ENCODE measurements at places on chromosomes 3 and 15.

DNA sequence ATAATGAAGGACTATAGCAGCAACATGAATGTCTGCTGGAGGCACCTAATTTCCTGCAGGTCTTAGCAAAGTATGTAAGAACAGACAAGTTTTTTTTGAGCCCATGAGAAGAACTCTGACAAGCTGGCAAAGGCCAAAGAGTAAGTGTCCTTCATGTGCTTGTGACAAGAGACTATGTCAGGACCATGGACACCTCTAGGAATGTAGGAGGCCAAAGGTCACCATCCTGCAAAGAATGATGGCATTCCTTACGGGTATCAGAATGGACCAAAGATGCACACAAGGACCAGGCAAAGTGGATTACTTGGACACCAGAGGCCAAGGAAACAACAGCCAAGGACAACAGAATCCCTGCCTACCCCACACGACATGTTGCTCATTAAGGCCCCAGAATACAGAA lies 858.5 kb upstream of the CFAP20DC start:
- DNase-seq, result no peak

DNA sequence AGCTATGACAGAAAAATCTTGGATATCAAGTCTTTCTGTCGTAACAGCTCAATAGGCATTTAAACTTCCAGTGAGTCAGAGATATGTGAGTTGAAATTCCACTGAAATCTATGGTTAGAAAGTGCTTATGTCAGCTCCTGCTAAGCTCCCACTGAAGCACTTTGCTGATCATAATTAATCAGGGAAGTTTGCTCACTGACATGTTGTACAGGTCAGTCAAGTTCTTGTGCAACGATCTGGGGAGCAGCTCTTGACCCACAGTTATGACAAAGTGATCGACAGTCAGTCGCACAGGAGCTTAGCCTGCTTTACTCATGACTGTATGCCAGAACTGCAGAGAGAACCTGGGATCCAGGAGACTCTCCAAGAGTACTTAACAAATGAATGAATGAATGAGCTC lies 453.5 kb downstream of the SOX2 start:
- DNase-seq, result no peak

- no peak for DNase-seq
Measured at GRCh38 chr3:155362808-155363689, 69.6 kb upstream of the STRIT1 start.

DNA sequence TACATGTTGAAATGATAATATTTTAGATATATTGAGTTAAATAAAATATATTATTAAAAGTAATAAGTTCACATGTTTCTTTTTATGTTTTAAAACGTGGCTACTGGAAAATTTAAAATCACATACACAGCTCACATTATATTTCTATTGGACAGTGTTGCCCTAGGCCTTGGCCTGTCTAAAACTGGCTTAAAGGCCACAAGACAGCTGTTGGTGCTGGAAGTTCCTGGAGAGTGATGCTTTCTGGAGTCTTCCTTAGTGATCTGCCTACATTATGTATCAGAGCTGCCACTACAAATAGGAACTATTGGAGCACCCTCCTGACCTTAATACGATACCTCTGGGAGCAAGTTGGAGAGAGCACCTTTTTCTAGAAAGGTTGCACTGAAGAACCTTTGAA lies 254.1 kb upstream of the C2CD4B start:
- DNase-seq, result no peak

- DNase-seq, result no peak
Measured at GRCh38 chr3:10808974-10809373, 7.1 kb upstream of the SLC6A11 start.

GRCh38 chr3:129593595-129594339 lies 12.7 kb downstream of the PLXND1 start:
- DNase-seq, result no peak

DNA sequence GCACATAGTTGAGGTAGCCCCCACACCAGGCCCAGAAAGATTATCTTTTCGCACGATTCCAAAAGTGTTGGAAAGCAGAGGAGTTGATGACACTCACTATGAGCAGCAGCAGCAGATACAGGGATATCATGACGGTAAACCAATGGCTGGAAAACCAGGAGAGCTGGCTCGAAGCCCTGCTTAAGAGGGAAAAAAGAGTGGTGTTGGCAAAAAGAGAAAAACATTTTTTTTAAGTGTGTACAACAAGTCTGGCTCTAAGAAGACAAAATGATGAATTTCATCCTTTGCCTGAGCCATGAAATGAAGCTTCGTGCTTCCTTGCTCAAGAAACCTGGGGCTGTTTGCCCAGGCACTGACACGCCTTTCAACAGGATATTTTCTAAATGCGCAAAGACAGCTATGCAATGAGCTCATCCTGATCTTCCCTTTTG lies 27.3 kb downstream of the PARP16 start:
- no peak for DNase-seq

- peak; percentile 20 for DNase-seq
Measured at GRCh38 chr3:159322322-159322939, 520.6 kb downstream of the MFSD1 start.

DNA sequence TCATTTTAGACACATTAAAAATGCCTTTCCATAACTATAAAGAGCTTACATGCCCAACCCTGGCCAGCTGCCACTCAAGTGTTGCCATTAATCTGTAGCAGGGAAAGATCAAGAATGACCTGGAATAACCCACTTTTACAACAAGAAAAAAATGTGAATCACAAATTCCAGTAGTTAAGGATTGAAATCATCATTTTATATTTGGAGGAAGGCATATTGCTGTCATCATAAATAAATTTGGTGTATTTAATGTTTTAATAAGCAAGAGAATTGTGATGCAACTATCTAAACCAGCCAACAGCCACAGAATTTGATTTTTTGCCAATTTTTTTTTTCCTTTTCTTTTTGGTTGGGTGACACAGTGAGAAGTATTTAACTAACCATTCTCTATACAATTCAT lies 240.0 kb upstream of the SEMA6D start:
- DNase-seq, result no peak

GRCh38 chr15:25743548-25744275 lies 119.4 kb downstream of the ATP10A start:
- DNase-seq, result no peak

GRCh38 chr3:149575213-149575960 lies 82.4 kb downstream of the WWTR1 start:
- peak; percentile 13 for DNase-seq

- no peak for DNase-seq
Measured at GRCh38 chr3:74119221-74119620, 494.5 kb upstream of the PDZRN3 start.

- DNase-seq, result no peak
Measured at GRCh38 chr3:185279587-185280138, 25.8 kb upstream of the EHHADH start.

- no peak for DNase-seq
Measured at GRCh38 chr15:65558336-65558735, 28.1 kb downstream of the HACD3 start.

DNA sequence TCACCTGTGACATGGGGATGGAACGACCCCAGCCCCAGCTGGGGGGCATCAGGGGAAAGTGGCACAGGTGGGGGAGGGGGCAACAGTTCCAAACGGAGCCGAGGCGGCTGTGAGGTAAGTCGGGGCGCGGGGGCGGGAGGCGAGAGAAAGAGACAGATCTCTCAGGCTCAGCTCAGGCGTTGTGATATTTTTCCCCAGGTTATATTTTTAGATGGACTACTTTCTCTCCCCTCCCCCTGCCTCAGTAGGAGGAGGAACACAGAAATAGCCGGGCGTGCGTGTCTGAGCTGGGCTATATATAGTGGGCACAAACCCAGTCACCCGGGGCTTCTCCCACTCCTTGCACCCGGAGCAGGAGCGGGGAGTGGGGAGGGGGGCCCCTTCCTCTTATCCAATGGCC lies 91.0 kb upstream of the LINGO1 start:
- no peak for DNase-seq

GRCh38 chr15:29959384-29960137 lies 123.2 kb upstream of the GOLGA8J start:
- DNase-seq, result no peak

- DNase-seq, result no peak
Measured at GRCh38 chr3:133644768-133645167, 17.0 kb downstream of the TOPBP1 start.

DNA sequence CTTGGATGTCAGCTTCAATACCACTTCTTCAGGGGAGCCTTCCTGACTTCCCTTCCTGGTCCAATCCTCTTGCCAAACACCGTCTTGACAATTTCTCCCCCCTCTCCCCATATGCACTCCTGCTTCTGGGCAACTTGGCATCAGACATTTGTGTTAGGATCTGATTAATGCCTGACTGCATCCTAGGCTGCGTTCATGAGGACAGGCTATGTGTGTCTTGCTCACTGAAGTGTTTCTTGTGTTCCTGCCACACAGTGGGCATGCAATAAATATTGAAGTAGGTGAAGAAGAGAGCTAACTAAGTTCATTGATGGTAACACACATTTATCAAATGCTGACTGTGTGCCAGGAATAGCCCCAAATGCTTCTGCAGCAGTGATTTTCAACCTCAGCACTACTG lies 36.4 kb upstream of the WNT5A start:
- DNase-seq, result no peak

DNA sequence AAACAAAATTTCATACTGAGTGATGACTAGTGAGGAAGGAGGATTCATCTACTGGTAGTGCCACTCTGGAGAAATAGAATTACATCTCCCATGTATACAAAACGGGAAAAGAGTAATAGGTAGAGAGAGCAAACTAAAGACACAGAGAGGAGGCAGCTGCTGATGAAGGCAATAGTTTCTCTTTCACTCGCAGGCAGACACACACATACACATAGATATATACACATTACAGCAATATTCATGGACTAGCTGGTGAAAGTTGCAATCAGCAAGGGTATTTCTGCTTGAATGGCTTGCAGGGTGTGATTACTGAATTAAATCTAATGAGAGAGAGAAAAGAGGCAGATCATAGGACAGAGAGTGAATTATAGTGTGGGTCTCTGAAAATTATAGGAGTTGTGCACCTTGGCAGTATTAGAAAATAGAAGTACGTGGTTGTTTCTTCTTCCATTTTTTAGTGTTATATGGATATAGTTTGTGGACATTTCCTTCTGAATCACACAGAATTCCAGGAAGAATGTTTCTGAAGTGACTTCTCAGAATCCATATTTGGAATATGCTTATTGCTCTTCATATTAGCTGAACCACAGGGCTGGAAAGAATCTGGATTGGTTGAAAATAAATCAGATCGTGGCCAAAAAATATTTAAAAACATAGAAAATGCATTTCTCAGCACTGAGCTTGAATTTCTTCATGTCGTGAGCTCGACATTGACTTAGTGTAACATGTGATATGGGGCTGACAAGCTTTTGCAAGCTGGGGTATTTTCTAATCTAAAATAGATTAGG lies 991.2 kb downstream of the TUSC7 start:
- no peak for DNase-seq

DNA sequence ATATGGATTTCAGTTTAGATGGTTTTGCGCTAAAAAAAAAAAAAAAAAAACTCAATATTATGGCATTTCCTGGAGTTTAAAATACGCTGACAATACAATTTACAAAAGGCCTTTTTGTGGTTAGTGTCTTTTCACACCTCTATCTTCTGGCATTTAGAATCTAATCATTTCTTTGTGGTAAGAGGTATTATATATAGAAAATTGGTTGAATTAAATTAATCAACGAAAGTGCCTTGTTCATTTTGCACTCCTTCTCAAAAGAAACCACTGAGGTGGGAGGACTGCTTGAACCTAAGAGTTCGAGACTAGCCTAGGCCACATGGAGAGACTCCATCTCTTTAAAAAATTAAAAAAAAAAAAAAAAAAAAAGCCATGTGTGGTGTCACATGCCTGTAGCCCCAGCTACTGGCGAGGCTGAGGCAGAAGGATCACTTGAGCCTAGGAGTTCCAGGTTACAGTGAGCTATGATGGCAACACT lies 90.0 kb upstream of the ICE2 start:
- DNase-seq, result no peak

DNA sequence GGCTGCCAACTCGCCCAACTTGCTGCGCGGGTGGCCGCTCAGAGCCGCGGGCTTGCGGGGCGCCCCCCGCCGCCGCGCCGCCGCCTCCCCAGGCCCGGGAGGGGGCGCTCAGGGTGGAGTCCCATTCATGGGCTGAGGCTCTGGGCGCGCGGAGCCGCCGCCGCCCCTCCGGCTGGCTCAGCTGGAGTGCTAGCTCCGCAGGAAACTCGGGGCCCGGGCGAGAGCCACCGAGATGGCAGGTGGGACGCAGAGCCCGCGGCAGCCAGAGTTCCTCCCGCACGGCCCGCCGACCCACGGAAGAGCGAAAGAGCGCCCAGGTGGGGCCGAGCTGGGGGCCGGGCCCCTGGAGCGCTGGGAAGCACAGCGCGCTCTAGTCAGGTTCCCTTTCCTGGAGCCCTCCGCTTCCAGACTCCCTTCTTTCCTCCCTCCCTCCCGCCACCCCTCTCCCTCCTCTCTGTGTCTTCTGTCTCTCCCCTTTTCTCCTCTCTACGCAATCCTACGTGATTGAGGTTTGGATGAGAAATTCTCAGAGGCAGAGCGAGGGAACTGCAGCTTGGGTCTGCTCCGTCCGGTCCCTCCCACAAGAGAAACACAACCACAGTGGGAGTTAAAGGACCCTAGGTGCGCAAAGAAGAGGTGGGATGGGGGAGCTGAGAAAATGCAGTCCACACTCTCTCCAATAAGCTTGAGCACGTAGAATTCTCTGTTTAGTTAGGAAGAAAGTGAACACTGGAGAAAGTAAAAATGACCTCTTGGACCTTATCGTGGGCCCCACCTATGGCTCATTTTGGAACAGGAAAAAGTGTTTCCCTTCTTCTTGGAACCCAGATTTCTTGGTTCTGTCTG lies 317.3 kb downstream of the FGF12 start:
- DNase-seq, result peak; percentile 18

DNA sequence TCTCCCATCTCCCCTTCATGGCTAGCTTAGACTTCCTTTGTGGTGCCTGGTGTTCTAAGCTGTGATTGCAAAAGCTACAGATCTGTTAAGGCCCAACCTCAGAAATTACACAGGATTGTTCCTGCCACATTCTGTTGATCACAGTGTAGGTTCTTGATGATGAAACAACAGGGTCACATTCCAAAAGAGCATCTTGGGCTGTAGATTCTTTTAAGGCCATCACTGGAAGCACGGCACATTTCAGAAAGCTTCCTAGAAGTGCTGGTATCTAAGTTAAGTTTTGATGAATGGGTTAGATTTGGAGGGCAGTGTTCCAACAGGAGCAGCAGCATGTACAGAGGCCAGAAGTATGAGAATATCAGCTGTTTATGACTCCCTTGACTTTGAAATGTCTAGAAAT lies 107.5 kb upstream of the SKOR1 start:
- no peak for DNase-seq

DNA sequence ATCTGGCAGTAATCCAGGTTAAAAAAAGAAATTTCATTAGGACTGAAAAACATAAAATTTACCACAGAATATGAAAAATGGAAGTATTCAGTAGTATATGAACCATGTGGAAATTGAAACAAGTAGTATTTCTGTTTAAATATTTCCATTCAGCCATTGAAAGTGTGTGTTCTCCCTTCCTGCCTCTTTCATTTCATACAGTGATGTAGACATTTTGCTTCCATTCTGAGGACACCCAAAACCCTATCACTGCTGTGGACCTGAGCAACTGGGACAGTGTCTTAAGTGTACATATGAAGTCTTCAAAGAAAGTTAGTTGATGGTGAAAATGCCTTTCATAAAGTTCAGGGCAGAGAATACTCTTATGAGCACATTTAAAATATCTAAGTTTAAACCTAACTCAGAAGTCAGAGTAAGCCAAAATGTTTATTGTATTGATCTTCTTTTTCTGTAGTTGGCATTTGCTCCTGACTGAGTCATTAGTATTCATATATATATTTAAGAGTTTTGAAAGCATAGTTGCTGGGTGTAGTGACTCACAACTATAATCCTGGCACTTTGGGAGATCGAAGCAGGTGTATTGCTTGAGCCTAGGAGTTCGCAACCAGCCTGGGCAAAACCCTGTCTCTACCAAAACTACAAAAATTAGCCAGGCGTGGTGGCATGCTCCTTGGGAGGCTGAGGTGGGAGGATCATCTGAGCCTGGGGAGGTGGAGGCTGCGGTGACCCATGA lies 198.8 kb downstream of the KLHL25 start:
- DNase-seq, result no peak
